CD8-positive, alpha-beta memory T cell (primary cell): ENCODE measurements at places on chromosomes 16 and 17. TPM values are rescaled to one million over a fixed set of nuclear protein-coding genes. Genes with fewer than 3 reads are reported as not detected.

EVPLL gene
- not detected for total RNA-seq

TBC1D3E gene
- total RNA-seq, result 0.24 TPM

ADGRG3 gene
- total RNA-seq, result not detected

GRIN2A gene
- not detected for total RNA-seq

GCGR gene
- total RNA-seq, result not detected

SNAI3 gene
- 2.2 TPM for total RNA-seq

CDRT15L2 gene
- not detected for total RNA-seq

- no peak for DNase-seq
Observed at GRCh38 chr16:12113523-12114345, 137.2 kb downstream of the SNX29 start.

GRCh38 chr17:6241996-6242395, 171.8 kb downstream of the WSCD1 start:
- no peak for DNase-seq

DNA sequence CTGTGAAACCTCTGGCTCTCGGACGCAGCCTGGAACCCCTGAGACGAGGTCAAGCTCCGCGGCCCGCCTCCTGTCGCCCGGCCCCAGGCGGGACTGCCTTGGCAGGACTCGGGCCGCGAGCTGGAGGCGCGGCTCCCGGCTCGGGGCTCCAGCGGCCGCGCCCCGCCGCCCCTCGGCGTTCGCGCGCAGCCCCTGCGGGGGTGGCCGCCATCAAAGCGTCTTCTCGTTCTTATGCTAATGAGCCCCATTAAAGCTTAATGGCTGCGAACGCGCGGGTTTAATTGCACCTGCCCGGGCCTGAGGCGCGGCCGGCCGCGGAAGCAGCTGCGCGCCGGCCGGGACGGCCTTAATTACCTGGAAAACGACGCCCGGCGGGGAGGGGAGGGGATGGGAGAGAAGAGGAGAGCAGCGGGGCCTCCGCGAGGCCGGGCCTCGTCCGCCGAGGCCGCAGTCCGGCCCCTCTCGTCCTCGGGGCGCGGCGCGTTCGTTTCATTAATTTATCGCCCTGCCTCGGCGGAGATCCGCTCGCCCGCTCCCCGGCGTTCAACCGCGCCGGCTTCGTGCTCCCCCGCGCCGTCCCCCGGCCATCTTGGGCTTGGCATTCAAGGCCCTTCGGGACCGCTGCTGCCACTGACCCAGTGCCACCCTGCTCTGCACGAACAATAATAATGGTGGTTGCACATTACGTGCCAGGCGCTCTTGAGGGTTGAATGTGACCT, 19.2 kb downstream of the RAI1 start:
- no peak for DNase-seq

GRCh38 chr16:55948230-55948629, 73.1 kb upstream of the CES5A start:
- no peak for DNase-seq

DNA sequence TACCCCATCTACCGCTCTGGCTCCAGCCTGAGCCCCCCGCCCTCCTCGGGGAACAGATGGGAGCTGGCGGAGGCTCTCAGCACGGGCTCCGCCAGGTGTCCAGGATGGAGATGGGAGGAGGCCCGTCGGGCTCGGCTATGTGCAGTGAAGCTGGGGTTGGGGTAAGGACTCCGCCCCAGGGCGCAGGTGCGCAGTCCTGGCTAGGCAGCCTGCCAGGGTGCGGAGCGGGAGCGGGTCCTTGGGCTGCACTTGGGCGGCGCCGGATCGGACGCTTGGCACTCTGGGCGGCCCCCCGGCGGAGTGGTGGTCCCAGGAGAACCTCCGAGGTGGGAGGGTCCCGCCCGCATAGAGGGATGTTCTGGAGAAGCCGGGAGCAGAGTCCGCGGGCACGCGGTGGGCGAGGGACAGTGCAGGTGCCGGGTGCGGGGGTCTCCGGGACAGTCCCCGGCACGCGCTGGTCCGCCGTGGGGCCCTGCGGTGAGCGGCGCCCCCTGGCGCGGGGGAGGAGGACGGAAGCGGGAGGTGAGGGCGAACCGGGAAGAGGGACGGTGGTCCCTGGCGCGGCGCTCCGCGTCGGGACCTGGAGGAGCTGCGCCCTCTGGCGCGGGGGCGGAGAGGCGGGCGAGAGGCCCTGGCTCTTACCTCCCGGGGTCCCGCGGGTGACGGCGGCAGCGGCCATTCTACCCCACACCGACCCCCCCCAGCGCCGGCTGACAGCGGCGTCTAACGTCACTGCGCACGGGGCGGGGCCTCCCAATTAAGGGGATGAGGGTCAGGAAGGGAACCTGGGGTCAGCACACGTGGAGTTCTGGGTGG, at the start of gene CAMTA2:
TSS of gene CAMTA2 (minus strand) at position 725 of the 816 bp plus-strand sequence. CDS start 1,453 bp downstream, outside the sequence.
- peak; percentile 87 for DNase-seq

- DNase-seq, result no peak
Observed at GRCh38 chr17:21010705-21011596, 31.9 kb downstream of the USP22 start.

DNA sequence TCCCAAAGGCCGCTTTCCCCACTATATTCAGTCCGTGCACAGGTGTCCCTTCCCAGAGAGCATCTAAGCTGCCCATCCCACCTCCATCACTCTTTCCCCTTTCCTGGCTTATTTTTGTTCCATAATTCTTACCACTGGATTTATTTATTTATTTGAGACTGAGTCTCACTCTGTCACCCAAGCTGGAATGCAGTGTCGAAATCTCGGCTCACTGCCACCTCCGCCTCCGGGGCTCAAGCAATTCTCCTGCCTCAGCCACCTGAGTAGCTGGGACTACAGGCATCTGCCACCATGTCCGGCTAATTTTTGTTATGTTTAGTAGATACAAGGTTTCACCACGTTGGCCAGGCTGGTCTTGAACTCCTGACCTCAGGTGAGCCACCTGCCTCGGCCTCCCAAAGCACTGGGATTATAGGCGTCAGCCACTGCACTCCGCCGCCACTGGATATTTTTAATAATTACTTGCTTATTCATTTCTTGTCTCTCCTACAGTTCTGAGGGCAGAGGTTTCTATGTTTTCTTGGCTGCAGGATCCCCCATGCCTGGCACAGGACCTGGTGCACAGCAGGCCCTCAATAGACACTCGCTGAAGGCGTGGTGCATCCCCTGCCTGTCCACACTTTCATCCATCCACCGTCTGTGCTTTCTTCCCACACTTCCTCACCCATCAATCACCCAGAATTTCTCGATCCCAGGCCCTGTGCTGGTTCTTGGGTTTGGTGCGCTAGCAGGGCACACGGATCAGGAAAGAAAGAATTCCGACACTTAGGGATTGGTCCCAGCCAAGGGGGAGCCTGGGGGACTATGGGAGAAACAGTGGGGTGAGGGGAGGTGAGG, 9.9 kb upstream of the ADGRG1 start:
- no peak for DNase-seq

DNA sequence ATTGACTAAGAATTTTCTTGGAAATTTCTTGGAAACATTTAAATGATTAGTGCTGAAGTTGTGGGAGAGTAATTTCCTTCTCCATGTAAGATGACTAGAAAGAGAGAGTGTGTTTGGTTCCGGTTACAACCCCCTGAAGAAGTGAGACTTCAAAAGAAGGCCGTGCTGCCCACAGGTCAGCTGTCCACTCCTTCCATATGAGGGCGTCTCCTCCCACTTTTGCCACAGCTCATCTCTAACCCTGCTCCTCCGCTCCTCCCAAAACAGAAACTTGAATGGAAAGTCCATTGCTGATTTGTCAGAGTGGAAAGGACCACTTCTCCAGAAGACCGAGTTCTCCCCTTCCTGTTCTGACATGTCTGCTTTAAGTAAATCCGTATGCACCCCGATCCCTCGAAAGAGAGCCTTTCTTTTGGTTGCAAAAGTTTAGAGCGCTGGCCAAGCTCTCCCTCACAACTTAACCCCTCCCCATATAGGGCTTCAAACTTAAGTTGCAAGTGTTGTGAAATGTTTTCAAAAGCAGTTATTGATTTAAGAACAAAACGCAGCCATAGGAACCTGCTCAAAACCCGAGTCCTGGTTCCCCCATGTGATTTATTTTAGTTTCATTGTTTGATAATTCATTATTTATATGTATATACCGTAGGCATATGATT, 129.5 kb downstream of the SOCS1 start:
- DNase-seq, result no peak

DNA sequence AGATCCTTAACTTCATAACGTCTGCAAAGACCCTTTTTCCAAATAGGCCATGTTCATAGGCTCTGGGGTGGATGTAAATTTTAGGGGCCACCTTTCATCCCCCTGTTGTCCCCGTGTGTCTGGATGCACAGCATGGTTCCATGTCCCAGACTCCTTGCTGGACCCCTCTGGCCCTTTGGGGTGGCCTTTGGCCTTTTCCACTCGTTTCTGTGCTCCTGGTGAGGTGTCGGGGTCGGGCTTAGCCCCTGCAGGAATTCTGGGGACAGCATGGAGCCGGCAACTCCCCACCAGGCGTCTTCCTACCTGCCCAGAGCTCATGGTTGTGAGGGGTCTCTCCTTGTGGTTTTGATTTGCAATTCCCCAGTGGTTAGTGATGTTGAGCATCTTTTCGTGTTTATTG, 183.5 kb downstream of the SEC14L1 start:
- DNase-seq, result no peak

DNA sequence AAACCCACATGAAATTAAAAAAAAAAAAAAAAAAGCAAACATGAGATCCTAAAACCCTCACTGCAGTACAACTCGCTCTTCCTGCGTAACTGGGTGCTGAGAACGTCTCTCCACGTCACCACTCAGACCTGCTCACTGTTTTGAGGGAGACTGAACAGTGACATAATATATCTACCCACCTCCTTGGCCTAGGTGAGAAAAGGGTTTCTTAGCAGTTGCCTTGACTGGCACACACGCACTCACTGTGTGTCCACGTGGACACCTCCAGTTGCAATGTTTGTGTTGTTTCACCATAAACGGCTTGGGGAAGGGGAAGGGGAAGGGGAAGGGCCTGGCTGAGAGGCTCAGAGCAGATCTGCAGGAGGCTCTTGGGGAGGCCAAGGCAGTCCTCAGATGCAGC, 32.0 kb downstream of the FANCA start:
- peak; percentile 73 for DNase-seq

GRCh38 chr17:68195667-68196393, 52.0 kb upstream of the AMZ2 start:
- DNase-seq, result no peak
